ENCODE measurements at places on chromosomes 12 and 14. TPM values are rescaled to one million over a fixed set of nuclear protein-coding genes. Genes with fewer than 3 reads are reported as not detected.

Gene KSR2
- total RNA-seq: 0.28 TPM

Gene PTGDR
- total RNA-seq: not detected

Gene COX8C
- total RNA-seq: not detected

Gene FICD
- 7.2 TPM for total RNA-seq

Gene FGF23
- total RNA-seq: not detected

Gene SELPLG
- total RNA-seq: 0.27 TPM

Gene RCOR1
- 11.2 TPM for total RNA-seq

Gene SLC25A21
- total RNA-seq: 0.09 TPM

Gene TMEM119
- total RNA-seq: under 0.01 TPM

Gene CLEC4C
- total RNA-seq: not detected

Gene SUDS3
- total RNA-seq: 35.9 TPM

Gene HELB
- 1.3 TPM for total RNA-seq

Gene IFNG
- not detected for total RNA-seq

Gene ERP27
- total RNA-seq: 0.09 TPM

Gene PIWIL1
- not detected for total RNA-seq

Gene SLC10A1
- total RNA-seq: not detected

Gene LRP1
- 46.5 TPM for total RNA-seq

Gene ARID2
- 12.1 TPM for total RNA-seq

Gene BTBD7
- total RNA-seq: 25.9 TPM

Gene ATP2B1
- 23.5 TPM for total RNA-seq

Gene PMEL
- total RNA-seq: 0.19 TPM
